ENCODE measurements at places on chromosomes 1 and 21. TPM values are rescaled to one million over a fixed set of nuclear protein-coding genes. Genes with fewer than 3 reads are reported as not detected.

Gene MPL
- total RNA-seq, result 0.56 TPM

Gene LENEP
- not detected for total RNA-seq

Gene PPFIA4
- 0.58 TPM for total RNA-seq

Gene SLC45A1
- 0.70 TPM for total RNA-seq

Gene COL18A1
- total RNA-seq, result 17.0 TPM

Gene TMPRSS2
- 471 TPM for total RNA-seq

Gene HYI
- 74.3 TPM for total RNA-seq

Gene UBL4B
- not detected for total RNA-seq

Gene FMO4
- 6.7 TPM for total RNA-seq

Gene ZNF593OS
- total RNA-seq, result not detected

Gene RIPPLY3
- not detected for total RNA-seq

Gene IGSF9
- total RNA-seq, result 31.5 TPM

Gene BGLAP
- 1.1 TPM for total RNA-seq

Gene ICOSLG
- total RNA-seq, result 3.2 TPM

Gene TTC22
- total RNA-seq, result 88.7 TPM

Gene CYP4X1
- total RNA-seq, result 2.2 TPM

Gene LCE2A
- total RNA-seq, result not detected

Gene SPRR1A
- not detected for total RNA-seq

Gene KRTAP21-2
- not detected for total RNA-seq

Gene TPTE
- not detected for total RNA-seq

Gene ALG14
- total RNA-seq, result 13.9 TPM

Gene RCC1
- total RNA-seq, result 22.1 TPM

Gene LCK
- 4.2 TPM for total RNA-seq

Gene S100A2
- 1.1 TPM for total RNA-seq

Gene ABCA4
- not detected for total RNA-seq

Gene SFN
- 348 TPM for total RNA-seq

Gene LTN1
- total RNA-seq, result 25.9 TPM

Gene KIF14
- 2.0 TPM for total RNA-seq

Gene GUCA2A
- total RNA-seq, result 1,178 TPM

Gene ZNF687
- 27.7 TPM for total RNA-seq

Measured in left colon (tissue), 2 donors.